ENCODE measurements at places on chromosomes 6 and 20.

- peak; percentile 3 for DNase-seq
Observed at GRCh38 chr20:32440069-32440757, 82.1 kb downstream of the ASXL1 start.

- DNase-seq, result peak; percentile 97
Observed at GRCh38 chr20:32357869-32358631, at the start of gene ASXL1. Gene ASXL1, plus strand, starts transcription at chr20:32358331. Its CDS starts 445 bp downstream, at chr20:32358776.

- no peak for DNase-seq
Observed at GRCh38 chr6:4853782-4854511, 77.7 kb downstream of the CDYL start.

DNA sequence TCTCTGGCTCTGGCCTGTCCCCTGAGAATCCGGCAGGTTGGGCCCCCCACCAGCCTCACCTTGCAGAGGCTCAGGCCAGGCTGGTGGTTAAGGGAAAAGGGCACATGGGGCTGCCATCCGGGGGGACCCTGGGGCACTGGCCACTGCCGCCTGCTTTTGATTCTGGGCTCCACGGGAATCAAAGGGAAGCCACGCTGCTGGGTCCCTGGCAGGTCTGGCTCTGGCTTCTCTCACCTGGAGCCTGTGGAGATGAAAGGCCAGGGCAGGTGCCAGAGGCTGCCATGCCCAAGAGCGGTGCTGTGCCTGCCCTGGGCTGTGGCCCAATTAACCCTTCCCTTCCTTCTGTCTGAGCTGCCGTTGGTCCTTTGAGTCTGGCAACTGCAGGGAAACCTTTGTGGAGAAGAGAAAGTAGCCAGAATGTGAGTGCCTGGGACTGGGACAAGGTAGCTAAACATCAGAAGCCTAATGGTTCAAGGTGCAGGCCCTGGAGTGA lies 9.4 kb upstream of the CDH22 start:
- no peak for DNase-seq

GRCh38 chr20:2385496-2385895 lies 4.8 kb downstream of the TGM6 start:
- DNase-seq, result no peak

DNA sequence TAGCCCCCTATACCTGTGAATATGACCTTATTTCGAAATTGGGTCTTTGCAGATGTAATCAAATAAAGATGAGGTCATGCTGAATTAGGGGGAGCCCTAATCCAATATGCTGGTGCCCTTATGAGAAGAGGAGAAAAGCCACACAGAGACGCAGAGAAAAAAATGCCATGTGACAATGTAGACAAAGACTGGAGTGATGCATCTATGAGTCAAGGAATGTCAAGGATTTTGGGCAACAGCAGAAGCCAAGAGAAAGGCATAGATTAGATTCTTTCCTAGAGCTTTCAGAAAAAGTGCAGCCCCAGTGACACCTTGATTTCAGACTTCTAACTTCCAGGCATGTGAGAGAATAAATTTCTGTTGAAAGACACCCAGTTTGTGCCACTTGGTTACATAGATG lies 47.4 kb upstream of the HS3ST5 start:
- DNase-seq, result no peak

DNA sequence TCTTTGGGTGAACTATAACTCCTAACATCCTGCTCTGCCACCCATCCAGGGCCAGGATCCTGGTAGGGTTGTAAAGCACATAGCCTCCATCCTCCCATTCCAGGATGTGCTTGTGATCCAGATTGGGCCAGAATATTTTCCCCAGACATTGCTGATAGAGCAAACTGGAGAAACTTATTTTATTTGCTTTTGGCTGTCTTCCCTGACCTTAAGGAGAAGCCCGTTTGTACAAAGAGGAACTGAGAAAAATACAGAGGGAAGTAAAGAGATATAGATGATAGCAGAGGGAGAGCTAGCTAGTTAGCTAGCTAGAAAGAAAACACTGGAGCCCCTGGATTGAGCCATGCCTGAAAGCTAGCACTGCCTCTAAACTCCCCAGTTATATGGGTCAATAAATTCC lies 9.0 kb upstream of the HDAC2 start:
- no peak for DNase-seq

DNA sequence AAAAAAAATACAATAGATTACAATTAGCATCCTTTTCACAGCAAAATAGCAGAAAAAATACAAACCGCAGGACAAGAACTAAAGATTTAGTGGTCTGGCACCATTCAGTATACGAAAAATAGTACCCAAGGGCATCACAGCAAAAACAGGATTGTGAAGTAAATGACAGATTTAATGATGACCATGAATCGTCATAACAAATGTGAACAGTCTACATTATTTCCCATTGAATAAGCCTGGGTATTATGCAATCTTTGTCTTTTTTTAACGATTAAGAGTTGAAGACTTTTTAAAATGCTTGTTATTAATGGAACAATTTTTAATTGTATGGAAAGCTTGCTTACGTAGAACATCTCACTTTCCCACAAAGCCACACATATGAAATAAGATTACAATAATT lies 432.8 kb downstream of the PKHD1 start:
- DNase-seq, result no peak

- DNase-seq, result no peak
Observed at GRCh38 chr6:15184441-15184861, 61.4 kb upstream of the JARID2 start.

GRCh38 chr6:25392372-25392771 lies 113.2 kb downstream of the CARMIL1 start:
- no peak for DNase-seq

DNA sequence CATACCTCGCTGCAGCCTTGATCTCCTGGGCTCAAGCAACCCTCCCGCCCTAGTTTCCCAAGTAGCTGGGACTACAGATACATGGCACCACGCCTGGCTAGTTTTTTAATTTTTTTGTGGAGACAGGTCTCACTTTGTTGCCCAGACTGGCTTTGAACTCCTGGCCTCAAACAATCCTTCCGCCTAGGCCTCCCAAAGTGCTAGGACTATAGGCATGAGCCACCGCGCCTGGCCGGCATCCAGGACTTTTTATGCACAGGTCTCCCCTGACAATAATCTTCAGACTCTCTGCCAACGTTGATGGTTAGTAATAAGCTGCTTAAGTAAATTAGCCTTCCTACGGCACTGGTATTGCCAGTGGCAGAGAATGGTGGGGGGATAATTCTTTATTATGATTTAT lies 110.5 kb upstream of the MTHFD1L start:
- DNase-seq, result no peak

- DNase-seq, result no peak
Observed at GRCh38 chr6:14837435-14837834, 408.4 kb upstream of the JARID2 start.

GRCh38 chr6:391559-392440 lies at the start of gene IRF4:
Gene IRF4, plus strand, starts transcription at chr6:391752. Its CDS starts 1,401 bp downstream, at chr6:393153.
- DNase-seq, result peak; percentile 73

GRCh38 chr6:53625315-53625714 lies 40.2 kb downstream of the KLHL31 start:
- DNase-seq, result no peak

DNA sequence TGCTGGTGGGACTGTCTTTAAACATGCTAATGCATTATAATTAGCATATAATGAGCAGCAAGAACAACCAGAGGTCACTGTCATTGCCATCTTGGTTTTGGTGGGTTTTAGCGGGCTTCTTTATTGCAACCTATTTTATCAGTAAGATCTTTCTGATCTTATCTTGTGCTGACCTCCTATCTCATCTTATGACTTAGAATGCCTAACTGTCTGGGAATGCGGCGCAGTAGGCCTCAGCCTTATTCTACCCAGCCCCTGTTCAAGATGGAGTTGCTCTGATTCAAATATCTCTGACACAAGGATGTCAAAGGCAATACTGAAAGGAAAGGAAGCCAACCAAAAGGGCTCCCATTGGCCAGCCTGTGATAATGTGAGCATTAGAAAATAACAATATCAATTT lies 29.8 kb upstream of the SEC63 start:
- no peak for DNase-seq

GRCh38 chr20:33148040-33148439 lies 19.9 kb upstream of the BPIFA2 start:
- DNase-seq, result no peak

GRCh38 chr6:40393641-40394040 lies 193.5 kb downstream of the LRFN2 start:
- no peak for DNase-seq

GRCh38 chr20:2602046-2602735 lies 50.2 kb upstream of the NOP56 start:
- no peak for DNase-seq

GRCh38 chr6:56833127-56833791 lies 121.6 kb upstream of the BEND6 start:
- DNase-seq, result no peak

GRCh38 chr6:151506761-151507160 lies 12.9 kb downstream of the CCDC170 start:
- no peak for DNase-seq

- DNase-seq, result no peak
Observed at GRCh38 chr6:31157513-31158139, at the start of gene CCHCR1. Gene CCHCR1, minus strand, starts transcription at chr6:31157802. Its CDS starts 202 bp downstream, at chr6:31157600.

DNA sequence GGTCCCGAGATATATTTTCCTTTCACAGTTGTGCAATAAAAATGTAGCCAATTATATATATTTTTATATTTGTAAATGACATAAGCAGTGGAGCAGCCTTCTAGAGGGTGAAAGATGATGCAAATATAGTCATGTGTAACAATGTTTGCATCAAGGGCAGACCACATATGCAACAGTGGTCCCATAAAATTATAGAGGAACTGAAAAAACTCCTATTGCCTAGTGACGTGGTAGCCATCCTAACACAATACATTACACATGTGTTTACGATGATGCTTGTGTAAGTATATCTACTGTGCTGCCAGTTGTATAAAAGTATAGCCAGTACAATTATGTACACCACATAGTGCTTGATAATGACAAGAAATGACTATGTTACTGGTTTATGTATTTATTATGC lies 162.8 kb downstream of the ZFAND3 start:
- no peak for DNase-seq

DNA sequence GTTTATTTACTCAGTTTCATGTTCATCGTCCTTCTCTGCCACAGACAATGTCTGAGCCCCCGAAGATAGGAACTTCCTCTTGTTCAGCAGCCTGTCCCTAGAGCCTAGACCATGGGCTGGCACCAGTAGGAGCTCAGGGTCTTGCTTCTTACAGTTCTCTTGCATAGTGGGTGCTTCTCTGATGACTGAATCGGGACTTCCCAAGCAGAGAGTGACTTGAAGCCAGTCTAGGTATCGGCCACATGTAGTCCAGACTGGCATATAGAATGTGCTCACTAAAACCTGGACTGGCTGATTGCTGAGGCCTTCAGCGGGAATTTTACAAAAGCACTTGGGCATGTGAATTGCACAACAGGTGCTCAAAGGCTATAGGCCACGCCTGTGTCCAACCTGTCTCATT lies 52.0 kb downstream of the PRDM1 start:
- DNase-seq, result no peak

DNA sequence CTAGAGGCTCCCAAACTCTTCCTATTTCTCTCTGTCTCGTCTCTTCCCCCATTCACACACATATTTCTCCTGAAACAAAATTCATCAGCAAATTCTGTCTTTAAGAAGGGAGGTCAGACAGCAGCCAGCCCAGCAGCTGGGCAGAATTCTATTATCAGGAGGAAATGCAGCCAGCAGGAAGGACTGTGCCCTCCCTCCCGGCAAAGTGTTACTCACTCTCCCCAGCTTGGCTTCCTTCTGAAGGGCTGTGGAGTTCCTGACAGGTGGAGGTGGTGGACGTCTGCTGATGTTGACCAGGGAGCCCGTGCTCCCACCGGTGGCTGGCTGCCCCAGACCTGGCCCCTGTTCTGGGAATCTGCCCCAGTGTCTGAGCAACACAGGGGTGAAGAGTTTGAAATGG lies 37.3 kb downstream of the KCNB1 start:
- no peak for DNase-seq

- no peak for DNase-seq
Observed at GRCh38 chr6:112781241-112781640, 434.1 kb downstream of the RFPL4B start.

GRCh38 chr6:75760320-75760719 lies 11.3 kb downstream of the MYO6 start:
- no peak for DNase-seq

GRCh38 chr6:4210629-4211419 lies 75.4 kb upstream of the ECI2 start:
- DNase-seq, result peak; percentile 56

DNA sequence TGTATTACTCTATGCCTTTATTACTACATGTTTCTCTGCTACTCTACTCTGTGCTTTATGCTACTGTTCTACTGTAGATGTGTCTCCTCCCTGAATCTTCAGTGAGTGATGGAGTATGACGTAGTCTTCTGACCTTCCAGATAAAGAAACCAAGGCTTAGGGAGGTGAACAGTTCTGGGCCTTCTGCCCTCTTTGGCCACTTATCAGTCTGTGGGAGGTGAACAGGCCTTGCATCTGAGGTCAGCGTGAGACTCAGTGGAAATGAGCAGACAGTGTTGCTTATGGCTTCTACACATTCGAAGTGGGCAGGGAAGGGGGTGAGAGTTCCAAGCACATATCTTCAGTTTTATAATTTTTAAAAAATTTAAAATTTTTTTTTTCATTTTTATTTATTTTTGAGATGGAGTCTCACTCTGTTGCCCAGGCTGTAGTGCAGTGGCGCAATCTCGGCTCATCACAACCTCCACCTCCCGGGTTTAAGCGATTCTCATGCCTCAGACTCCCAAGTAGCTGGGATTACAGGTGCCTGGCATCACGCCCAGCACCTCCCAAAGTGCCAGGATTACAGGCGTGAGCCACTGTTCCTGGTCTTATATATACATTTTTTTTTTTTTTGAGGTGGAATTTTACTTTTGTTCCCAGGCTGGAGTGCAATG lies 24.2 kb downstream of the MYBL2 start:
- no peak for DNase-seq

GRCh38 chr6:148479497-148479896 lies 136.9 kb downstream of the SASH1 start:
- no peak for DNase-seq

DNA sequence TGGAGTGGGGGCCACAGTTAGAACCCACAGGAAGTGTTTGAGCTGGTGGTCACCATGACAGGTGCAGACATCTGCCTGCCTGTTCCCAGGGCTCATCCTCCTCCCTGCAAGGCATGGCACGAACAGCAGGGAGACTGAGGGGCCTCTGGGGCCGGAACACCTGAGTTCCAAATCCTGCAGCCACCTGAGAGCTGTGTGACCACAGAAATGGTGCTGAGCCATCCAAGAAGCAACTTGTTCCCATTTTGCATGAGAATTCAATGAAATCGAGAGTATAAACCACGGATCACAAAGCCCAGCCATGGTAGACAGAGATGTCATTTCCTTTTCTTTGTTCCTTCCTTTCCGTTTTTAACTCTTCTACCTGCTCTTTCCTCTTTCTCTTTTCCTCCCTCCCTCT lies 268.6 kb downstream of the FOXA2 start:
- DNase-seq, result no peak

DNA sequence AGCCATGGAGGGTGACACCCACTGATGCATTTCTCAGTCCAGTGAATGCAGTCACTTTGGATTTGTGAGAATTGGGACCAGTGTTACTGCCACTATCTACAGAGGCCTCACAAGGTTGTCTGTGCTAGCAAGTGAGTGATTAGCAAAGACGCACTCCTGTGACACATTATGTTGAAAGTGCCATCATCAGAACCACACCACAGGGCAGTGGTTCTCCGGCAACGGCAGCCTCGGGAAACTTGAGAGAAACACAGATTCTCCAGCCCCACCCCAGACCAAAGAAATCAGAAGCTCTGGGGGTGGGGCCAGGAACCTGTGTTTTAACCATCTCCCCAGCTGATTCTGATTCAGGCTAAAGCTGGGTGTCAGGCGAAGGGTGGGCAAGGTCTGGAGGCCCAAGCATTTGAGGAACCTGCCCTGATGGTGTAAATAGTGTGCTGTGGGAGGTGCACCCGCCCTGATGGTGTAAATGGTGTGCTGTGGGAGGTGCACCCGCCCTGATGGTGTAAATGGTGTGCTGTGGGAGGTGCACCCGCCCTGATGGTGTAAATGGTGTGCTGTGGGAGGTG lies 39.9 kb downstream of the TMEM242 start:
- DNase-seq, result no peak
